ENCODE measurements at places on chromosomes 5 and 9.
A peak's percentile ranks its signal among the peaks of the same experiment; 100 is the strongest.

DNA sequence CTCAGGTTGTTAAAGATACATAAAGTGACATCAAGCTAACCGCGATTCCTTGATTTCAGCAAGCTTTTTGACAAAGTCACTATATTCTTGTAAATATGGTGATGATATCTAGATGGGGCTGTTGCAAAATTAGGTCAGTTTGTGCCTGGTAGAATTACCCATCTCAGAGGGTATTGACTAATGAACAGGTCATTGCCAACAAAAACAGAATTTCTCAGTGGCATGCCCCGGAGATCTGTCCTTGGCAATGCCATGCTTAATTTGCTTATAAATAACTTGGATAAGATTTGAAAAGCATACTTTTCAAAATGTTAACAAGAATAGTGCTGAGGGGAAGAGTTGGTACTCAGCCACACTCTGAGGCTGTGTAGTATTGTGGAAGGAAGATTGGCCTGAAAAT is 783.3 kb upstream of the SEMA6A start:
- DNase-seq: no peak

GRCh38 chr5:58133631-58134296 is 326.1 kb downstream of the PLK2 start:
- DNase-seq: no peak

- no peak for DNase-seq
Measured at GRCh38 chr5:81180780-81181460, 52.2 kb upstream of the CKMT2 start.

DNA sequence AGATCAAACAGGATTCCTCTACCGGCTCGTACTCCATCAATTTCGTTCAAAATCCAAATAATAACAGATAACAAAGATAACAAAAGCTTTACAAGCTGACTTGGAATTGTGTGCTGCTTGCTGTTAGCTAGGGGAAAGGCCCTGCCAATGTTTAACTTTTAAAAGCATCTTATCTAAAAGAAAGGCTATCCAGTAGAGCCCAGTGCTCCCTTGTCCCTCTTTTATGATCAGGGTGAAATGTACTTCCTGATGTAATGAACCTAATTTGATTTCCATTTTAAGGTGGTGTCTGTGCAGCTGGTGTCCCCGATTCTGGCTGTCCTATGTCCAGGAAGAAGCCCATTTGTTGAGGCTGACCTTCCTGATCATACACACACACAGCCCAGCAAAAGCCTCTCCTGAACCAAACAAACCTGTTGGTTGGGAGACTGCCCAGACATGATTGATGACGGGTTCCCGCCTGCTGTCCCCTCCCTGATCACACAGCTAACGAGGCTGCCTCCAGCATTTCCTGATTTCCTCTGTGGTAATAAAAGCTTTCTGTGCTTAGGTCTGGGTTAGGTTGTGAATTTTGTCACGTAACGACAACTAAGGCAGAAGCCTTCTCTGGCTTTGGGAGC is 54.1 kb downstream of the PWWP2A start:
- DNase-seq: no peak

GRCh38 chr5:141485321-141486055 is 658 bp downstream of the PCDHGC4 start:
- DNase-seq: no peak

- DNase-seq: no peak
Measured at GRCh38 chr5:96320797-96321196, 112.3 kb downstream of the PCSK1 start.

DNA sequence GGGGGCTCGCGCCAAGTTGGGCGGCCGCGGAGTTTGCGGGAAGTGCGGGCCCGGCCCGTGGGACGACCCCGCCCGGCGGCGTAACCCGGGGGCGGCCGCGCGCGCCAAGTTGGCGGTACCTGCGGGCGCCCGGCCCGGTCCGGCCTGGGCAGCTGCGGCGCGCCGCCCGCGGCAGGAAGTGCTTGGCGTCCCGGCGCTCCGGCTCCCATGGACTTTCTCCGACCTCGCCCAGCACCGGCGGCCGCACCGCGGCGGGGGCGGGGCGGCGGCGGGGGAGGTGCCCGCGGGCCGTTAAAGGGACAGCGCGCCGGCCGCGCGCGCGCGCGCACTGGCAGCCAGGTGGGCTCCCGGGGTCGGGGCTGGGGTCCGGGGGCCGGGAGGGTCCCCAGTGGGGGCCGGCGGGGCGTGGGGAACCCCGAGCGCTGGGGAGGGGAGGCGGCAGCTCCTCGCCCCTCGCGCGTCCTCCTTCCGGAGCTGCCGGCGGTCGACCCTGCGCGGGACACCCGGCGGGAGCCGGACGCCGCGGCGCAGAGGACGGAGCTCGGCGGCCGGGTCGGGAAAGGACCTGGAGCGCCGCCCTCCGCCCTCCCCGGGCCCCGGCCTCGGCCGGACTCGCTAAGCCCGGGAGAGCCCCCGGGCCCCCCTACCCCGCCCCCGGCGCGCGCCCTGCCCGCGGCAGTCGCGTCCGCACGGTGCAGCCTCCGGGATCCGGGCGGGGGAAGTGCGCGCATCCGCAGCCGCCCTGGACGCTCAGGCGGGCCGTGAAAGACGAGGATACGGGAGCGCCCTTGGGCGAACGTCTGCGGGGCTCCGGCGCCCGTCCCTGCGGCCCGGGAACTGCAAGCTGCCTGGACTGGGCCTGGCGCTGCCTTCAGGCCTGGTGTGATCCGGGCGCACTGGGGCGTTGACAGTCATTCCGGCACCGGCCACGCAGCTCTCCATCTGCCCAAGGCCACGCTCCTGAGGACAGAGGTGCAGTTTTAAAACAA is at the start of gene NACC2:
Gene NACC2, minus strand, starts transcription at position 220 of the 989 bp plus-strand sequence. CDS start 44,768 bp downstream, outside the sequence.
- peak; percentile 81 for DNase-seq

GRCh38 chr5:147484708-147485020 is 25.2 kb downstream of the DPYSL3 start:
- DNase-seq: no peak

DNA sequence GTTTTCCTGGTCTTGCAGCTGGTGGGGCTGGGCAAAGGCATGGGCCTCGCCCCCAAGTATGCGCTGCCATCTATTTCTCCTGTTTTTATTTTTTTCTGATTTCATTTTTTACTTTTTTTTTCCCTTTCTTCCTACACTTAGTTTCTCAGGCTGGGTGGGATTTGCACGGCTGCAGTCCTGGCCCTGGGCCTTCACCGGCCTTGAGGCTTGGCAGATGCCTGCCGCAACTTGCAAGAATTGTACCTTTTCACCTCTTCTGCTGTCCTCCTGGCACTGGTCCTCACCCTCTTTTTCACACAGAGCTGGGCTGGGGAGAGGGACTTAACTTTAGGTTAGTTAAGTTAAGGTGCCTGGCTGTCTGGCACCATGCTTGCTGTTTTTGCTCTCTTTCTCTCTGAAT is 10.3 kb upstream of the IRGM start:
- DNase-seq: no peak

DNA sequence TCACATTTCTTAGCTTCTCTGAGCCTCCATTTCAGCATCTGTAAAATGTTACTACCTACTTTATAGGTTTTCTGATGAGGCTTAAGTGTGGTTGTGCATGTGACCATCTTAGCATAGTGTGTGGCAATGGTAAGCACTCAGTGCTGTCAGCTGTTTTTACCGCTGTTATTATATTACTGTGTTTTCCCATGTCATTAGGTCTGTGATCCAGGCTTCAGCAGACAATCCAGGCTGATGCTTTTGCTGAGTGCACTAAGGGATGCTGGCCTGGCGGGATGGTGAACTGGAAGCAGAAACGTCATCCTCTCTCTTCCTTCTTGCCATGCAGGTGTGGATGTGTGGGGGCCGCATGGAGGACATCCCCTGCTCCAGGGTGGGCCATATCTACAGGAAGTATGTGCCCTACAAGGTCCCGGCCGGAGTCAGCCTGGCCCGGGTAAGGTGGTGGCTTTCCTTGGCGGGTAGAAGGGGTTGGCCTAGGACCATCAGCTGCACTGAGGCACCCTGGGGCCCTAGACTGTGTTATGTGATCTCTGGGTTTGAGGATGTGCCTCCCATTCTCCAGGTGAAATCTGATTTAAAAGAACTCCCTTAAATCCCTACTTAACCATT is 41.9 kb upstream of the SAP30L start:
- no peak for DNase-seq

DNA sequence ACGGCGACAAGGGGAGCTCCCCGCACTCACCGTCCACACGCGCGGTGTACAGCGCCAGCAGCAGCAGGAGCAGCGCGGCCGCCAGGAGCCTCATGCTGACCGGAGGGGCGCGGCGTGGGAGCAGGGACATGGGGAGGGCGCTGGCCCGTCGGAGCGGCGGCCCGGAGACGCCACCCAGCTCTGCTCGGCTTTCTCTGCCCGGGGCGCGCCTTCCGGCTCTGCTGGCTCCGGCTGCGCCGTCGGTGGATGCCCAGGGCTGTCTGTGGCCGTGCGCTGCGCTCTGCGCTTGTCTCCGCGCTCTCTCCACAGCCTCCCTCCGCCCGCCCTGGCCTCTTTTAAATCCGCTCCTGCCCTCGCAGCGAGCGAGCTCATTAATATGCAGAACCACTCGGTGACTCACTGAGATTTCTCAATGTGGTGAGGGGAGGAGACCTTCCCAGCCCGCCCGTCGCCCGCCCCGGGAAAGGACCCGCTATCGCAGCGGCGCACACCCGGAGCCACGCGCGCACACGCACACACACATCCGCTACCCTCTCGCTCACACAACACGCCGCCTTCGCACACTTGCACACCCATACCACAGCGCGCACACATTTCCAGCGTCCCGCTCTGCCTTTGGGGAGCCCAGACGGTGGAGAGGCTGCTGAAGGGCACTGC is at the start of gene CXCL14:
Gene CXCL14, minus strand, starts transcription at position 307 of the 657 bp plus-strand sequence. Its CDS starts 213 bp downstream, at position 94.
- peak; percentile 52 for DNase-seq

GRCh38 chr5:97231025-97231636 is 48.1 kb upstream of the RIOK2 start:
- DNase-seq: peak; percentile 20

GRCh38 chr9:24817756-24818155 is 272.1 kb upstream of the IZUMO3 start:
- DNase-seq: no peak

- no peak for DNase-seq
Measured at GRCh38 chr5:36261186-36261585, 19.5 kb upstream of the NADK2 start.

- DNase-seq: no peak
Measured at GRCh38 chr9:38626006-38626405, 5.6 kb upstream of the ANKRD18A start.

- no peak for DNase-seq
Measured at GRCh38 chr5:74334062-74334761, 306.3 kb downstream of the ENC1 start.

- DNase-seq: no peak
Measured at GRCh38 chr5:5534333-5534732, 111.9 kb downstream of the ICE1 start.

GRCh38 chr5:135015942-135016341 is 18.1 kb downstream of the PITX1 start:
- no peak for DNase-seq

DNA sequence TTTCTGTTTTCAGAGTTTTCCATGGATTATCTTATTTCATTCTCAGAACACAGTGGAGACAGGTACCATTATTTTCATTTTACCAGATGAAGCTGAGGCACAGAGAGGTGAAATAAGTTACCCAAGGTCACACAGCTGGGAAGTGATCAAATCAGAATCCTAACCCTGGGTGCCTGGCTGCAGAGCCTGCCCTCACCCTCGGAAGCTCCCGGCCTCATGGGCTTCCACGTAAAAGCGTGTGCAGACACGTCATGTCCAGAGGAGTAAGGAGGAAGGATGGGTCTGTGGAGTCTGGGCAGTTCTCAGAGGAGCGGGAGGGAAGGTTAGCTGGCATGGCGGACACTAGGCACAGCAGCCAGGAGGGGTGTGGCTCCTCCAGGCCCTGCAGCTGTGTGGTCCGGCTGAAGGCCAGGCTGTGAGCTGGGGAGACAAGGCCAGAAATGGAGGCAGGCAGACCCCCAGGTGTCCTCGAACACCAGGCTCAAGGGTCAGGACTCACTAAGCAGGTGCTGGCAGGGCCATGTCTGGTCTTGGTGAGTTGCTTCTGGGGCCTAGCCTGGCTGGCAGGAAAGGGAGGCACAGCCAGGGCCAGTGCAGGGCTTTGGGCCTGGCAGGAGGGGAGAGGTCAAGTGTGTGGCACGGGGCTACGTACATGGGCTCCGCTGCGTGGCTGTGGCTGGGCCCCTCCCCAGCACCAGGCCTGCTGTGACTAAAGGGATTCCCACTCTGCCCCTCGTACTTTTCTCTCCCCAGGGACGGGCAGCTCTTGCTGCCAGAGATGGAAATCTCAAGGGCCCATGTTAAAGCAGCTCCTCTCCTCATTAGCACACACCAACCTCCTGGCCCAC is 5.6 kb downstream of the TBC1D9B start:
- DNase-seq: no peak

All from gastrocnemius medialis (tissue), 4 donors.